ENCODE measurements at places on chromosomes 12 and 14.

DNA sequence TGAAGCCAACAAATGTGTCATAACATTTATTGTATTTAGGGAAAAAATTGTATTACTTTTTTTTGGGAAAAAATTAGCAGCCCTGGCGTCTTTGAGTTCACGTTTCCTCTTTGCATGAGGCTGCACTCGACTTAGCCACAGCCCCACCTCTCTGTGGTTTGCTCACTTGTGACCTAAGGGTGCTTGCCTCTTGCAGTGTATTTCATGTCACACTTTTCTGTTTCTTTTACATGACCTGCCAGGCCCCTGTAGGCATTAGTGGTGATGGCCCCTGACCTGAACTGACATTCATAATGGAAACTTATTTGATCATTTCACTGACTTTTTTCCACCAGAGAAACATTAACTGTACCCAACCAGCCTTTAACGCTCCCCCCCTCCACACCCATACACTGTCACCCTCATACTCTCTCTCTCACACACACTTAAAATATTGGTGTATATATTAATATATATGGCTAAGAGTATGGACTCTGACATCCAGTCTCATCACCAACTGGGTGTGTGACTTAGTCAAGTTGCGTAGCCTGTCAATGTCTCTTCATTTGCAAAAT is 122.9 kb downstream of the PRKCH start:
- no peak for DNase-seq

DNA sequence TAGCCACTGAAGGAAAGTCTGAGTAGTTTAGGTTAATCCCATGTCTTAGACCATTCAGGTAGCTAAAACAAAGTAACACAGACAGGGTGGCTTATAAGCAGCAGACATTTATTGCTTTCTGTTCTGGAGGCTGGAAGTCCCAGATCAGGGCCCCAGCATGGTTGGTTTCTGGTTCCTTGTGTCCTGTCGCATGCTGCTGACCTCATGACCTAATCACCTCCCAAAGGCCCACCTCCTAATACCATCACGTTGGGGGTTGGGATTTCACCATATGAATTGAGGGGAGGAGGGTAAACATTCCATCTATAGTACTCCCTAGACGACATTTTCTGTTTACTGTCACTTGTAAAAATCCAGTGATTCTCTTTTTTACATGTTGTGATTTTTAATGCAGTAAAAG is 148.6 kb downstream of the FBXL14 start:
- no peak for DNase-seq

DNA sequence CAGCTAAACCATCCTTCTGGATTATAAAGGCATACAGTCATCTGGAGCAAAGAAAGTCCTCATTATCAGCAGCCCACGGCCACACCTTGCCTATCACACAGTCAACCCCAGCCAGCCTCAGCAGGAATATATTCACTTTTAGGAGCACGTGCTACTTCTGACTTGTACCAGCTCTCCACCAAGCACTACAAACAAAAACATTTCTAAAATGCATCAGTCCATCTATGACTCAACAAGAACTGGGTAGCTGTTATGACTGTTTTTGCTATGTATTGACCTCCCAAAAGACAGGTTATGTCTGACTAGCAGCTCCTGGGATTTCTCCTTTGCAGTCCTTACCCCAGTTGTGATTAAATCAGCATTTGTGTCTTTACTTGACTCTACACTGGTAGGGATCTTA is 31.2 kb downstream of the NUAK1 start:
- no peak for DNase-seq

- DNase-seq = no peak
These were observed 105.3 kb upstream of the RTL1 start for GRCh38 chr14:101008631-101009336.

- peak; percentile 19 for DNase-seq
These were observed at the start of gene MANSC1 for GRCh38 chr12:12349711-12350665. TSS of gene MANSC1 (minus strand) at chr12:12350242. CDS start at chr12:12343314, 6,928 bp downstream.

DNA sequence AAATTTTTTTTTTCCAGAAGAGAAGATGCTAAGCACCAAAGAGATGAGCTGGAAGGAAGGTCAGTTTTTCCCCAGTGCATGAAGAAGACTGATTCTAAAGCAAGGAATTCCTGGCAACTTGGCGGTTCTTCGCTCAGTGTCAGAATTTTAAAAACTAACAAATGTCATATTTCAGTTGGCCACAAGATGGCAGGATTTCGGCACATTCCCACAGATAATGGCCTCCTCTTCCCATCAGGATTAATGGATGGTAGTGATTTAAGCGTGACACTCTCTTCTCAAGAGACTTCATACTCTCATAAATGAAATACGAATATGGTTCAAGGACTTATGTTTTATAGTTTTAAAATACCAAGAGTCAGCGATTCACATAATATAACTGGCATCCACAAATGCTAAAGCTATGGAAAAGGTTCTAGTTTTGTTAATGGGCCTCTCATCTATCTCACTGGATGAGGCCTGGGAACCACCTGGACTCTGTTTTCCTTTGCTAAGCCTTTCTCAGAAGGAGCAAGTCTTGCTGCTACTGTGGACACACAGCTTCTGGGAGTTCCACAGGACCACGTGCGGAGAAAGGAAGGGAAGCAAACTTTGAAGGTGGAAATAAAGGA is 46.1 kb upstream of the PTPRO start:
- DNase-seq = no peak

DNA sequence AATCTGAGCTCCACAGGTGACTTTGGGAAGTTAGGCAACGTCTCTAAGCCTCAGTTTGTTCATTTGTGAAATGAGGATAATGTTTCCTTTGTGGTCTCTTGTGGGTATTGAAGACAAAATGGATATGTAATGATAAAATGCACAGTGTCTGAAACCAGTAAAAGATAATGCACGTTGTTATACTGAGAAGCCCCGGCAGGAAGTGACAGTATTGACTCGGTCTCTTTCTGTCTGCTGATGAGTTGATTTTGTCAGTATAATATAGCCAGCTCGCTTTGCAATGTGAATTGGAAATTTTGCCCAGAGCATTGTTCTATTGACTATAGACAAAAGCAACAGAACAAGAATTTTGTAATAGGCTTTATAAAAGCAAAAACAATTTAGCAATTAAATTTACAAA is 49.2 kb upstream of the SLC38A1 start:
- DNase-seq = no peak

GRCh38 chr14:101843665-101844064 is 82.2 kb downstream of the PPP2R5C start:
- no peak for DNase-seq

DNA sequence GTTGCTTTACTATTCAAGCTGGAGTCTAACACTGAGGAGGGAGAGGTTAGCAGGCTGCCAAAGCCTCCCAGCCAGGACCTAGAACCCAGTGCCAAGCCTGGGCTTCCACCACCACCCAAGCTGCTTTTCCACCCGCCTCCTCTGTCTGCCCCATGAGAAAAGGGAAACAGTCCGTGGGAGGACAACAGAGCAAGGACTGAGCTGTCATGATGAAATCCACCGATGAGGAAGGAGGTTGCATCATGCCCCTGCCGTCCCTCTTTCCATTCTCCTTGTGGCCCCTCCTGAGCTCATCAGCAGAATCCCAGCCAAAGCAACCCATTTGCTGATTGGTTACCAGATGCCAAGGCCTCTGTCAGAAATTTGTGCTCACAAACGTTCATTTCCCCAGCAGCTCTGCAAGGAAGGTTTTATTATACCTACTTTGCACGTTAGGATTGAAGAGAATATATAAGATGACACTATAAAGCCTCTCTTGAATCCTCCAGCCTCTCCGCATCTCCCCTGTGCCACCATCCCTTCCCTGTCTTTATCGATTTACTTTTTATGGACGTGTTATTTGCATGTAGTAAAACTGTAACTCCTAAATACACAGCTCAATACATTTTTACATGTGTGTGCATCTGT is 6.3 kb upstream of the SERPINA1 start:
- DNase-seq = no peak

- DNase-seq = no peak
These were observed 117.2 kb downstream of the LRRK2 start for GRCh38 chr12:40342010-40342409.

GRCh38 chr14:71629765-71630492 is 302.3 kb upstream of the RGS6 start:
- no peak for DNase-seq

GRCh38 chr12:21843795-21844194 is 69.3 kb upstream of the KCNJ8 start:
- DNase-seq = no peak

GRCh38 chr14:106222311-106222710 is 695.9 kb downstream of the TMEM121 start:
- no peak for DNase-seq

GRCh38 chr12:46219877-46220655 is 48.8 kb downstream of the SLC38A1 start:
- peak; percentile 32 for DNase-seq

GRCh38 chr12:130633771-130634170 is 82.3 kb downstream of the RIMBP2 start:
- no peak for DNase-seq

- DNase-seq = no peak
These were observed 9.9 kb downstream of the OAS2 start for GRCh38 chr12:112988224-112988623.

DNA sequence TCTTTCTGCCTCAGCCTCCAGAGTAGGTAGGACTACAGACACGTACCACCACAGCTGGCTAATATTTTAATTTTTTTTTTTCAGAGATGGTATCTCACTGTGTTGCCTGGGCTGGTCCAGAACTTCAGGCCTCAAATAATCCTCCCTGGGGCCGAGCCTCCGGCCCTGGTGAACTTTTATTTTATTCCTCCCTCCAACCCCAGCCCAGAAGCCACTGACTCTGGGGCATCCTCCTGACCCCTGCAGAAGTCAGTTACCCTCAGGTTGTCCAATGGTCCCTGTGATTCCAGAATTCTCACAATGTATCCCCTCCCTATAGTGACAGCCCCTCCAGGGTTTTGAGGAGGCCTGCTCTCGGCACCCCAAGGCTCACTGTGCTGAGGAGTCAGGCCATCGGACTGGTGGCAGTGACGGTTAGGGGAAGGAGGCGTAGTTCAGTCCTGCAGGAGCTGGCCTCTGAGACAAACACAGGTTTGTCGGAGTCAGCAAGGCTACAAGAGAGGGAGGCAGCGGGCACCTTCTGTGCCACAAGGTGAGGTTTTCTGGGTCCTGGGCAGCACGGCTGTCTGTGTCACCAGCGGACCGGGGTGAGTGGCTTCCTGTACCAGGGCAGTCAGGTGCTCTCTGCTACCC is 19.4 kb upstream of the FIGNL2 start:
- no peak for DNase-seq

- no peak for DNase-seq
These were observed 10.5 kb downstream of the ZFP36L1 start for GRCh38 chr14:68782091-68782981.

DNA sequence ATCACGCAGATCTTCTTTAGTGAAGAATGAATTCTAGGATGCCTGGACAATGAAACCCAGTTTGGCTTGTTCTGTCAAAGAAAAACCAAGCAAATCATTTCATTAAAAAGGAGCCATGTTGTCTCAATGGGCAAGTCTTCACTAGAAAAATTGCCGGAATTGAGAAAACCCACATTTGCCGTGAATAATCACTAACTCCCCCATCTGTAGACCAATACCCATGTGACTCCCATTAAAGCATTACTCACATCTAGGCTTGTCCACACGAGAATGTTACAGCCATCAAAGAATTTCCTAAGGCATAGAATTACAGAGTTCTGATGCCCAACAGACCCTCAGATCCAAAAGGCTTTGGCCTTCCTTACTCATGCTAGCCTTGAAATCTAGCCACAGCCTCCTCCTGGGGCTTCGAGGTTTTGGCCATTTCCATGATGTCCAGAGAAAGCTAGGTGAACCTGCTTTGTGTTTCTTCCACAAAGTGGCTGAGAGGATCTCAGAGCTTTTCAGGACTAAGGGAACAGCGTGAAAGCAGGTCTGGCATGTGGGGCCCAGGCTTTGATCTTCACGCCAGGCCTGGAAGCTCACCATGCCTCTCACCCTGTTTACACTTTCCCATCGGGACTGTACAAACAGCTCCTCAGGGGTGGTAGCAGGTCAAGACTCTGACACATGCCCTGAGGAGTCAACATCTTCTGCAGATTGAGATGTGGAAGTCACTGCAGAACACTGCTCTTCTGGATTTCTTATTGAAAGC is 12.1 kb downstream of the SLC7A8 start:
- DNase-seq = no peak

DNA sequence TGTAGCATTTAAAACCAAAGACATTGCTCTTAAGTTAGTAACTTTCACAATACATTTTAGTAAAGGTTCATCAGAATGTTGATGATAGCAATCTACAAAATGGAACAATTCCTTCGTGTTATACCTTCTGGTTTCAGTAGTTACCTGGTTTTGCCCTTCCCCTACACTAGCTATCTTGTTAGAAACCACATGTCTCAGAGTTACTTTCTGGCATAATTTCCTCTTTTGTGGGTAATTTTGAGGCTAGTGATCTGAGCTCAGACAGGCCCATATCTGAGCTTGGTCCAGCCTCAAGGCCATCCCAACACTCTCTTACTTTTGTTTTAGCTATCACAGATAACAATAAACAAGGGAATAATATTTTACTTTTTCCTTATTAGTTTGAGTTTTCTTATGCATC is 196.9 kb downstream of the KITLG start:
- no peak for DNase-seq

- no peak for DNase-seq
These were observed 11.1 kb upstream of the RERGL start for GRCh38 chr12:18101043-18101442.

DNA sequence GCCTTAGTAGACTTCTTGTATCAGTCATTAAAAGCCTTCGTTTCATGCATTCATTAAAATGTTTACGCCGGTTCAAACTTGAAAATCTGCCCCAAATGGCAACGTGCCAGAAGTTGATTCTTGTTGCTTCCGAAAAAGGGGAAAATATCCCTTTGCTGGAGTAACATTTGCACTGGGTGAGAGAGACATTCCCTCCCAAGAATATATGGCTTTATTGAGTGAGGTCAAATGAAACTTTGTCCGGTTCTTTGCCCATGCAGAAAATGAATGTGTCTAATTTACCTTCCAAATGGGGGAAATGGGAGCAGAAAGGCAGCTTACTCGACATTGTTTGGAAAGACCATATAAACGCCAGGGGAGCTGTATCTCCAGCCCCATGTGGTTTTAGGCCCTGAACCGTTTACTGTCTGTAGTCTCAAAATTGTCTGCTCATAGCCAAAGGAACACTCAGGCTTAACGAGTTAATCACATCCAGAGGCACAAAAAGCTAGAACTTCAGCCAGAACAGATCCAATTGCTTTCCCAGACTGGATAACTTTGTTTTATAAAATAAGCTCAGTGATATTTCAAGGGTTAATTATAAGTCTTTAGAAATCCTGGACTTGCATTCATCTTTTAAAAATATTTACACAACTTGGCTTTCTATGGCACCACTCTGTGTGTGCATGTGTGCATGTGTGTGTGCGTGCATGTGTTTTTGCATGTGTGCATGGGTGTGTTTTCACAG is 2.9 kb upstream of the EMP1 start:
- no peak for DNase-seq

DNA sequence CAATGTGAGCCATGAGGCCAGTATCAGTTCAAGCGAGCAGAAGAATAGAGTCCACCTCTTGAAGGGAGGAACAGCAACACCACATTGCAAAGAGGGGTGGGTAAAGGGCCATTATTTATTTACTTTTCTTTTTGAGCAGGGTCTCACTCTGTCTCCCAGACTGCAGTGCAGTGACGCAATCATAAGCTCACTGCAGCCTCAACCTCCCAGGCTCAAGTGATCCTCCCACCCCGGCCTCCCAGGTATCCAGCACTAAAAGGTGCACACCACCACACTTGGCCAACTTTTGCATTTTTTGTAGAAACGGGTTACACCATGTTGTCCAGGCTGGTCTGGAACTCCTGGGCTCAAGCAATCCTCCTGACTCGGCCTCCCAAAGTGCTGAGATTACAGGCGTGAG is 42.9 kb upstream of the CIT start:
- no peak for DNase-seq
